Umbilical cord (tissue), 2 donors: ENCODE measurements at places on chromosomes 6 and 20. TPM values are rescaled to one million over a fixed set of nuclear protein-coding genes. Genes with fewer than 3 reads are reported as not detected.

The LTB gene
- 0.96 TPM for total RNA-seq

The EZR gene
- 85.5 TPM for total RNA-seq

The CRISP2 gene
- total RNA-seq = 0.96 TPM

The CABLES2 gene
- total RNA-seq = 0.96 TPM

The TNF gene
- total RNA-seq = 1.4 TPM

The BTN1A1 gene
- total RNA-seq = 0.72 TPM

The BTNL2 gene
- not detected for total RNA-seq

The CST5 gene
- not detected for total RNA-seq

The TCP11 gene
- not detected for total RNA-seq

The ARMH2 gene
- total RNA-seq = not detected

The EEF1E1 gene
- 5.8 TPM for total RNA-seq

The LY6G5C gene
- 0.48 TPM for total RNA-seq

The NRSN1 gene
- 6.5 TPM for total RNA-seq

The TPX2 gene
- total RNA-seq = 5.3 TPM

The C20orf204 gene
- 1.2 TPM for total RNA-seq

The TFAP2D gene
- total RNA-seq = not detected

The AGER gene
- total RNA-seq = 2.9 TPM

DNA sequence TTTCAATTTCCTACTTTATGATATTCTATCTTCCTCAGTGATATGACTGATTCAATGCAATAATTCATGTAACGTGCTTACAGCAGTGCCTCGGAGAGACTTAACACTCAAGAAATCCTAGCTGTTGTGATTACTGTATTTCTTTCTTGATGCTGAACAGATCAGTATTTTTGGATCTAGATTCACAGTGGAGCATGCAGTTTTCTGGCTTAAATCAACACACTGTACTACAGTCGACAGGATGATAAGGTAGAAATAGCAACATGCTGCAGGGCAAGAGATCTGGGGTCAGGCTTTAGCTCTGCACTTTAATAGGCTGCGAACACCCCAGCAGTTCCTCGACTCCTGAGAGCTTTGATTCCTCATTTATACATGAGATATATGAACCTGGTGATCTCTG, 161.0 kb downstream of the AIG1 start:
- DNase-seq = peak; percentile 79

DNA sequence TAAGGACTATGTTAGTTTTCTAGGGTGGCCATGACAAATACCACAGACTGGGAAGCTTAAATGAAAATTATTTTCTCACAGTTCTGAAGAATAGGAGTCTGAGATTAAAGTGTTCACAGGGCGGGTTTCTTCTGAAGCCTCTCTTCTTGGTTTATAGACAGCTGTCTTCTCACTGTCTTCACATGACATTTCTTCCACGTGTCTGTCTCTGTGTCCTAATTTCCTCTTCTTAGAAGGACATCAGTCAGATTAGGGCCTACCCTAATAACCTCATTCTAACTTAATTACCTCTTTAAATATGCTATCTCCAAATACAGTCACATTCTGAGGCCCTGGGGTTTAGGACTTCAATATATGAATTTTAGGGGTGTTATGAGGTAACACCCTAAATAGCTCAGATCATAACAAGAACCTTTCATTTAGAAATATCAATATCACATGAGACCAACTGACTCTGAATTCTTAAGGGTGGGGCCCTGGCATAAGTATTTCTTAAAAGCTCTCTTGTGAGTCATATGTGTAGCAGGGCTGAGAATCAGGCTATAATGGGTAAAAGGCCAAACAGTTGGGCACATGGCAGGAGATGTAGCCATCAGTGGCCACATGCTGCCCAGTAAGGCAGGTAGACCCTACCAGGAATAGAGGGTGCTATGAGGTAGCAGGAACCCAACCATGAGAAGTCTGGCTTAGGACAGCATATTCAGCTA, 62.0 kb upstream of the TENT5A start:
- DNase-seq = no peak

DNA sequence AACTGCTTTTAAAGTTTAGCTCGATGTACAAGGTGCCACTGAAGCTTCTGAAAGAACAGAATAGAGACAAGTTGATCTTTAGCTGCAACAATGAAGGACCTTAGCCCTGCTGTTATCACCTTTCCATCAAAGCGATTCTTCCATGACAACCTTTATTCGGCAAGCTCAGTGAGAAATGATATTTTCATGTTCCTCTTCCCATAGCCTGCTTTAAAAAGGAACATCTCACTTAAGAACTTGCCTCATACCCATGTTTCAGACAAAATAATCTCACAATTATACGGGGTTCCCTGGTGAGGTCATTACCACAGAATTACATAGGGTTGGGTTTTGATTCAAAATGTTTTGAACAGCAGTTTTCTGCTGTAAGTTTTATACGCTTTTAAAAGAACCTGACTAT, 264.2 kb downstream of the THBS2 start:
- DNase-seq = peak; percentile 50

- peak; percentile 91 for DNase-seq
These were observed 141.3 kb downstream of the PXDC1 start for GRCh38 chr6:3610206-3610605.

- DNase-seq = no peak
These were observed 82.6 kb upstream of the DST start for GRCh38 chr6:56725254-56725653.

DNA sequence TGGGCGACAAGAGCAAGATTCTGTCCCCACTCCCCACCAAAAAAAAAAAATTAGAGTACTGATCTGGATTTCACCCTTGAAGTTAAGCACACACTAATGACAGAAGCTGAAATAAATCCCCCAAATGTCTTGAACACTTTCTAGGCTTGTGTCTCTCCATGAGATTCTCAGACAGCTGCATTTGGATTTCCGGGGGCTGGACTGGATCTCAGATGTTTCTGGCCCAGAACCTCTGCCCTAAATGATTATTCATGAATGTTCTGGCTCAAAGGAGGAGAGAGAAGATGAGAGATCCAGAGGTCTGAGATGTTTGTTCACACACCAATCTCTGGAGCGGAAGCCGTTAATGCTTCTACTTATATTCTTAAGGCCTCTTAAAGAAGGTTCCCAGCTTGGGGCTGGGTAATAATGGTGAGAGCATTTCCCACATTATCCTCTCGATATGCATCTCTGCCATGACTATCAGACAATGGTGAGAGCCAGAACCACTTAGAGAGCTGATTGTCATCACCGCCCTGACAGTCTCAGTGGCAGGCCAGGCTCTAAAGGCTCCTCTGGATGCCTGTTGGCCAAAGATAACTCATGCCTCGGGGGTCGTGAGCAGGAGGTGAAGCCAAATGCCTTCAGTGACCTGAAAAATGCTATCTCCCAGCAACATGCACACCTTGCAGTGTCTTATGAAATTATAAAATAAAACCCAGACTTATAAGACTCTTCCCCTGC, 127.9 kb upstream of the AGPAT4 start:
- DNase-seq = no peak

- DNase-seq = no peak
These were observed 28.9 kb upstream of the CCR6 start for GRCh38 chr6:167093922-167094432.

GRCh38 chr6:104506429-104506828, 353.3 kb downstream of the HACE1 start:
- no peak for DNase-seq

DNA sequence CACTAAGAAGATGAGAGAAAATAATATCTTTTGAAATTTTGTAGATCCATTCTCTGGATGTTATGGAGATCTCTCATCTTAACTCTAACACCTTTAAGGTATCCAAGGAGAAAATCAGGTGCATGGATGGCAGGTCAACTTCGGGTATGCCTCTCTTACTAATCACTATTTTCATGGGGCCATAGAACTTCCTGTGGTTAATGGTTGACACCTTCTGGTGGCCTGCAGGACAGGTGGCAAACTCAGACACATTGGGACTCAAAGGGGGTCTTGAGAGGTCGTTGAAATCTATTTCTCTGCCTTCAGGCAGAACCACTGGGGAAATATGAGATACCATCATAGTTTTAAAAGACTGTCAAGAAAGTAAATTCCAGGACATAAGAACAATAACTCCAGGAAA, 76.5 kb downstream of the ADAT2 start:
- no peak for DNase-seq

GRCh38 chr6:137471497-137471896, 22.7 kb downstream of the OLIG3 start:
- no peak for DNase-seq

- DNase-seq = no peak
These were observed 40.6 kb downstream of the NOL7 start for GRCh38 chr6:13655700-13656099.

GRCh38 chr6:111727802-111728201, 122.1 kb upstream of the TRAF3IP2 start:
- DNase-seq = no peak

GRCh38 chr6:83370567-83370966, 60.3 kb downstream of the ME1 start:
- peak; percentile 43 for DNase-seq

- DNase-seq = no peak
These were observed 34.2 kb downstream of the PTPRA start for GRCh38 chr20:2907519-2907918.

- no peak for DNase-seq
These were observed 42.2 kb upstream of the TGM6 start for GRCh38 chr20:2338411-2339066.

GRCh38 chr6:41073203-41073967, 611 bp downstream of the NFYA start:
- DNase-seq = peak; percentile 87

DNA sequence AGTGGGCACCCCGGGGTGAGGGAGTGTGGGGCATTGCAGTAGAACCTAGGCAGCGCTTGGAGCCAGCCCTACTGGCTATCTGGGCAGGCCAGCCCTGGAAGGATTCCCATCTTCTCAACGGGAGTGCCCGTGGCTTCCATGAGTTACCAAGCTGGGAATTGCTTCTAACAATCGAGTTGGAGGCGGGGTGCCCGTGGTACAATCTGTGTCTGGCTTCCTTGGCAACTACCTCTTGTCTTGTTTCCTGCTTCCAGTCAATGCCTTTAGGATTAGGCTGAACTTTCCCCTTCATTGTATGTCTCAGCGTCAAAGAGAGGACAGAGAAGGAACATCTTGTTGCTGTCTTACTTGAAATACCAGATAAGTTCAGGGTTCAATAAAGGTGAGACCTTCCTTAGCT, 33.3 kb downstream of the PPP1R14C start:
- no peak for DNase-seq

- DNase-seq = no peak
These were observed 52.2 kb upstream of the UNC93A start for GRCh38 chr6:167238694-167239467.

- DNase-seq = no peak
These were observed 31.3 kb upstream of the HEY2 start for GRCh38 chr6:125718109-125718508.

GRCh38 chr20:63081351-63081750, 74.6 kb upstream of the BHLHE23 start:
- DNase-seq = no peak

GRCh38 chr6:3844097-3844463, 5.1 kb upstream of the FAM50B start:
- DNase-seq = no peak
